ENCODE measurements at places on chromosomes 6 and 20.
A peak's percentile ranks its signal among the peaks of the same experiment; 100 is the strongest.

GRCh38 chr20:47865451-47865850 is 80.2 kb upstream of the SULF2 start:
- no peak overlapping the region for H3K4me3 ChIP-seq
- no peak for ATAC-seq
- H3K36me3 ChIP-seq = no peaks in the 10 kb centered on the region

- no peak overlapping the region for H3K27ac ChIP-seq
- no peaks in the 10 kb centered on the region for H3K36me3 ChIP-seq
- no peak for ATAC-seq
- no peaks in the 10 kb centered on the region for H3K27me3 ChIP-seq
- H3K4me1 ChIP-seq = no peaks in the 10 kb centered on the region
Observed at GRCh38 chr6:78243519-78243918, 590.7 kb downstream of the MEI4 start.

GRCh38 chr6:160382946-160383345 is 34.8 kb downstream of the SLC22A3 start:
- no peak overlapping the region for H3K27ac ChIP-seq
- H3K4me3 ChIP-seq = no peak overlapping the region
- peaks cover 13% of the 10 kb centered on the region for H3K27me3 ChIP-seq
- H3K4me1 ChIP-seq = no peaks in the 10 kb centered on the region
- no peaks in the 10 kb centered on the region for H3K36me3 ChIP-seq
- ATAC-seq = no peak

- no peak overlapping the region for H3K27ac ChIP-seq
- H3K27me3 ChIP-seq = no peaks in the 10 kb centered on the region
- no peaks in the 10 kb centered on the region for H3K36me3 ChIP-seq
- no peaks in the 10 kb centered on the region for H3K4me1 ChIP-seq
- H3K4me3 ChIP-seq = no peak overlapping the region
Observed at GRCh38 chr20:14832630-14833029, 495.2 kb upstream of the FLRT3 start.

GRCh38 chr6:161429921-161430490 is 156.1 kb upstream of the AGPAT4 start:
- H3K4me1 ChIP-seq = no peaks in the 10 kb centered on the region
- no peak for ATAC-seq
- H3K4me3 ChIP-seq = no peak overlapping the region
- no peaks in the 10 kb centered on the region for H3K36me3 ChIP-seq

DNA sequence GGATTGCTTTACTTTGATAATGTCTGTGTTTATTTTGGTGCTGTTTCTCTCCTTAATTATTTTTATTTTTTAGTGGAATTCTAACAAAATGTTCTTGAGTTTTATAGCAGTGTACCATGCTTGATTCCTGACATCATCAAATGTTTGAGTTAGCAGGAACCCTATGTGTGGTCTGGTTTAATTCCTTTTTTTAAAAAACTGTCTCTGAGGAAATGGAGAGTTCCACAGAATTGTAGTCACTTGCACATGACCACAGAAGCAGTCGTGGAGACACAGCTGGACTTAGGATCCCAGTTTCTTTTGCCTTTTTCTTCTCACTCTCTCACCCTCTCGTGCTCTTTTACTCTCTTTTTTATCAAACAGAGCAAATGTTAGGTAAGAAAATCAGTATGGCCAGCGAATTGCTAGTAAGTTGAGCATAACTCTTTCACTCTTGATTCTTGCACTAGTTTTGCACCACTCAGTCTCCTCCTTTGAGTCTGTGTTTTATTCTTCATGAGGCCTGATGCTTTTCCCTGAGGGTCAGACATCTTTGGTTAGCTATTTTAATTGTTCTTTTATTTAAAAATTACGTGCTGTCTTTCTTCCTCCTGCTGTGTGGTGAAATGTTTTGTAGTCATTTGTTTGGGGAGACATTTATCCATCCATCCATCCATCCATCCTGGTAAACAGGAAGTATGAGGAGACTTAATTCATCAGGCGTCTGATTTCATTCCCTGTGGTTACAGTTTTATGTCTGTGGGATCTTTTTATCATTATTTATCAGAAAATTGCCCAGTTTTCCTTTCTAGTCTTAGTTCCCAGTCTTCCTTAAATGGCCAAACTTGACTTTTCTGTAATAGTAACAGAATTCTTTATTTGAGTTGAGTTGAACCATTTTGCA is 83.0 kb downstream of the SCAF8 start:
- peaks cover 100% of the 10 kb centered on the region for H3K36me3 ChIP-seq
- H3K27me3 ChIP-seq = no peaks in the 10 kb centered on the region
- peak overlapping the region; percentile 15 for H3K27ac ChIP-seq
- ATAC-seq = no peak
- H3K4me1 ChIP-seq = no peaks in the 10 kb centered on the region

- no peaks in the 10 kb centered on the region for H3K36me3 ChIP-seq
- ATAC-seq = no peak
- H3K4me1 ChIP-seq = no peaks in the 10 kb centered on the region
- no peak overlapping the region for H3K4me3 ChIP-seq
Observed at GRCh38 chr6:143241111-143241510, 180.4 kb downstream of the AIG1 start.

- H3K27me3 ChIP-seq = peaks cover 11% of the 10 kb centered on the region
- no peak for ATAC-seq
- H3K27ac ChIP-seq = no peak overlapping the region
- H3K4me3 ChIP-seq = no peak overlapping the region
- H3K36me3 ChIP-seq = no peaks in the 10 kb centered on the region
- H3K4me1 ChIP-seq = no peaks in the 10 kb centered on the region
Observed at GRCh38 chr20:19392344-19393130, 180.1 kb downstream of the SLC24A3 start.

GRCh38 chr6:119355157-119355556 is 5.6 kb upstream of the MAN1A1 start:
- ATAC-seq = no peak
- no peak overlapping the region for H3K4me3 ChIP-seq
- no peak overlapping the region for H3K27ac ChIP-seq
- peaks cover 5% of the 10 kb centered on the region for H3K36me3 ChIP-seq

- no peak overlapping the region for H3K27ac ChIP-seq
- no peaks in the 10 kb centered on the region for H3K36me3 ChIP-seq
- ATAC-seq = no peak
- no peaks in the 10 kb centered on the region for H3K27me3 ChIP-seq
- H3K4me1 ChIP-seq = no peaks in the 10 kb centered on the region
Observed at GRCh38 chr6:49269190-49269589, 193.9 kb downstream of the MMUT start.

GRCh38 chr6:35694462-35694861 is 5.7 kb upstream of the FKBP5 start:
- H3K27ac ChIP-seq = no peak overlapping the region
- peak; percentile 75 for ATAC-seq
- no peak overlapping the region for H3K4me3 ChIP-seq
- no peaks in the 10 kb centered on the region for H3K36me3 ChIP-seq

DNA sequence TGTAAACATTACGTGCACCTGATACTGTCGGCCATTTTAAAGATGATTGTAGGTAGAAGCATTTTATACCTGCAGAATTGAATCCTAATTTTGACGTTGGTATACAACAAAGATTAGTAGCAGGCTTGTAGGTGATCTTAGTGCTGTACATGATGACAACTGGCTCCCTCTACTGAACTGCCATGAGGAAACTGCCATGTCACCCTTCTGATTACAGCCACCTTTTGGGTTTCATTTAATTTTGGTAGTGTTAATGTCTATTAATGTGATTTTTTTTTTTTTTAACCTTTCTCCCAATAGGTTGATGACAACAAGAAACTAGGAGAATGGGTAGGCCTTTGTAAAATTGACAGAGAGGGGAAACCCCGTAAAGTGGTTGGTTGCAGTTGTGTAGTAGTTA is 2.3 kb downstream of the RPS12 start:
- H3K36me3 ChIP-seq = peaks cover 73% of the 10 kb centered on the region
- peak overlapping the region; percentile 93 for H3K4me3 ChIP-seq
- H3K27me3 ChIP-seq = no peaks in the 10 kb centered on the region
- peak overlapping the region; percentile 99 for H3K27ac ChIP-seq
- H3K4me1 ChIP-seq = peaks cover 35% of the 10 kb centered on the region

- H3K4me3 ChIP-seq = no peak overlapping the region
- H3K36me3 ChIP-seq = peaks cover 84% of the 10 kb centered on the region
- no peaks in the 10 kb centered on the region for H3K4me1 ChIP-seq
- H3K27ac ChIP-seq = no peak overlapping the region
- no peak for ATAC-seq
- H3K27me3 ChIP-seq = no peaks in the 10 kb centered on the region
Observed at GRCh38 chr6:126042001-126042419, 55.7 kb downstream of the TRMT11 start.

DNA sequence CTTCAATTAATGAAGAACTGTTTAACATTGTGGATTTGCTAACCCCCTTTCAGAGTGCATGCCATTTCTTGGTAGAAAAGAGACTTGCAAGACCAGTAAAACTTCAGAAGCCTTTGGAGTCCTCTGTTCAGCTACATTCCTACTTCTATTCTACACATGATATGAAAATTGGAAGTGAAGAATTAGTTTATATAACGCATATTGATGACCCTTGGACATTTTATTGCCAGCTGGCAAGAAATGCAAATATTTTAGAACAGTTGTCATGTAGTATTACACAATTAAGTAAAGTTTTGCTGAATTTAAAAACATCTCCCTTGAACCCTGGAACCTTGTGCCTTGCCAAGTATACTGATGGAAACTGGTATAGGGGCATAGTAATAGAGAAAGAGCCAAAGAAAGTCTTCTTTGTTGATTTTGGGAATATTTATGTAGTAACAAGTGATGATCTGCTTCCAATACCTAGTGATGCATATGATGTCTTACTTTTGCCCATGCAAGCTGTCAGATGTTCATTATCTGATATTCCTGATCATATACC is 3.3 kb downstream of the TDRD6 start:
- no peak overlapping the region for H3K4me3 ChIP-seq
- H3K27me3 ChIP-seq = peaks cover 14% of the 10 kb centered on the region
- no peak overlapping the region for H3K27ac ChIP-seq

- H3K36me3 ChIP-seq = no peaks in the 10 kb centered on the region
- H3K27ac ChIP-seq = no peak overlapping the region
- peaks cover 17% of the 10 kb centered on the region for H3K4me1 ChIP-seq
- ATAC-seq = no peak
- H3K27me3 ChIP-seq = no peaks in the 10 kb centered on the region
Observed at GRCh38 chr20:25483431-25484132, 76.1 kb downstream of the GINS1 start.

DNA sequence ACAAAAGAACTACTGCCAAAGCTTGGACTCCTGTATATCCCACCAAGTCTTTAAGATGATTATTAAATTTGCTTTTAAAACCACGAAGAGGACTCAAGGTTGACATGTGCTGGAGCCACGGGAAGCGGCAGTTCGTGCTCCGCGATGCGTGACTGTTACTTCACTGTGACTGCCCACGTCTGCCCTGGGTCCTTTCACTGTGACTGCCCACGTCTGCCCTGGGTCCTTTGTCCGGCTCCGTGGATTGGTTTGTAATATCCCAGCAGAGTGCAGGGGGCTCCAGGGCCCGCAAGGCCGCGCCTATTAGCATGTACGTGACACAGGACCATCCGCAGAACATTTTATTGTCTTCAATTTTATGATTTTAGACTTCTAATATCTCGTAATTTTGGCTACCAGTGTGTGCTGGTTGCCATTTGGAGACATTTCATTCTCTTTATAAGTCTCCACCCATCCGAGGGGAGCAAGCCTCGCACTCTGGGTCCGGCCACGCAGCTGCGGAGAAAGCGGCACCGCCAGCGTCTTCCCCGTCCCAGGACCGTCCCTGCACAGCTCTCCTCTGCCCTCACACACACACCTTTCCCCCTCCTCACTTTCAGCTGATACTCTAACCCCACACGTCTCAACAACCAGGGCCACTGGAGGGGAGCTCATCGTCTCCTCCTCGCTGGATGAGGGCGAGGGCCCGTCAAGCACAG is 42.9 kb downstream of the DACT2 start:
- no peak for ATAC-seq
- H3K27ac ChIP-seq = no peak overlapping the region
- peaks cover 20% of the 10 kb centered on the region for H3K27me3 ChIP-seq
- no peaks in the 10 kb centered on the region for H3K4me1 ChIP-seq

DNA sequence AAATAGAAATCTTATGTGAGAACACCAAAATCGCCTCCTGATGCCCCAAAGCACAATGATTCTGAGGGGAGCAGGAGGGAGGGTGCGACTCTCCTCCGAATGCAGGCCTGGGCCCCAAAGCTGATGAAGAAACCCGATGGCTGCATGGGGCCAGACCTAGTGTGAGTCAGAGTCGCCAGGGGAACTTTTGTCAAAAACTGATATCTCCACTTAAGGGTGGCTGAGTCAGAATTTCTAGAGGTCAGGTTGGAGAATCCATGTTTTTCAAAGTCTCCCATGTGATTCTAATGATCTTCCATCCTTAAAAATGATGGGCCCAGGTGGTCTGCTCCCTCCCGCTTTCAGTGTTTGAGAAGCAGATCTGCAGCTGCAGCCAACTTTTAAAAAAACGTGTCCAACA is 172.8 kb downstream of the BACH2 start:
- ATAC-seq = peak; percentile 66
- no peaks in the 10 kb centered on the region for H3K27me3 ChIP-seq
- peaks cover 8% of the 10 kb centered on the region for H3K36me3 ChIP-seq
- H3K4me1 ChIP-seq = peaks cover 23% of the 10 kb centered on the region
- H3K4me3 ChIP-seq = no peak overlapping the region

DNA sequence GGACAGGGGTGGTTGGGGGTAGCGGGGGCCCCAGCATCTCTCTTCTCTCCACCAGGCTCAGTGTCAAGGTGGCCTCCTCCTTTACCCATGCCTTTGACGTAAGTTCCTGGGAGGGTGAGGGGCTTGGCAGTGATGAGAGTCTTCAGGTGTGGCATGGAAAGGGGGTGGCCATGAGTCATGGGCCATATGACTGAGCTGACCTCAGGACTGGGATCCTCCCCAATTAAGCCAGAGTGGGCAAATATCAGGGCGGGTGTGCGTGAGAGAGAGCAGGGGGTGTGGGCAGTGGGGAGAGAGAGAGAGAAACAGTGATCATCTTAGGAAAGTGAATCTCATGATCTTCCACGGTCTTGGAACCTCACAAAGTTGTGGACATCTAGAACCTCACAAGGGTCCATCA is 8.2 kb upstream of the BPIFB4 start:
- no peak for ATAC-seq
- no peak overlapping the region for H3K27ac ChIP-seq
- H3K4me3 ChIP-seq = no peak overlapping the region
- no peaks in the 10 kb centered on the region for H3K36me3 ChIP-seq
- peaks cover 4% of the 10 kb centered on the region for H3K4me1 ChIP-seq

GRCh38 chr6:73690056-73690455 is 5.9 kb upstream of the CD109 start:
- no peaks in the 10 kb centered on the region for H3K4me1 ChIP-seq
- H3K27me3 ChIP-seq = peaks cover 32% of the 10 kb centered on the region
- no peak for ATAC-seq
- no peak overlapping the region for H3K4me3 ChIP-seq
- H3K36me3 ChIP-seq = no peaks in the 10 kb centered on the region
- H3K27ac ChIP-seq = no peak overlapping the region

GRCh38 chr20:34907616-34908469 is 31.4 kb downstream of the ACSS2 start:
- no peaks in the 10 kb centered on the region for H3K36me3 ChIP-seq
- no peak overlapping the region for H3K4me3 ChIP-seq
- H3K4me1 ChIP-seq = no peaks in the 10 kb centered on the region

GRCh38 chr6:8057263-8057662 is 6.9 kb downstream of the BLOC1S5 start:
- peaks cover 83% of the 10 kb centered on the region for H3K36me3 ChIP-seq
- H3K27ac ChIP-seq = no peak overlapping the region
- no peak overlapping the region for H3K4me3 ChIP-seq
- no peak for ATAC-seq

Data from activated T-helper 17 cell treated with anti-CD3 and anti-CD28 coated beads, Interleukin-2, amount 50 U/mL, for 72 hours (primary cell).